ENCODE measurements at places on chromosomes 2 and 18. TPM values are rescaled to one million over a fixed set of nuclear protein-coding genes. Genes with fewer than 3 reads are reported as not detected.

The UCN gene
- 1.3 TPM for total RNA-seq

DNA sequence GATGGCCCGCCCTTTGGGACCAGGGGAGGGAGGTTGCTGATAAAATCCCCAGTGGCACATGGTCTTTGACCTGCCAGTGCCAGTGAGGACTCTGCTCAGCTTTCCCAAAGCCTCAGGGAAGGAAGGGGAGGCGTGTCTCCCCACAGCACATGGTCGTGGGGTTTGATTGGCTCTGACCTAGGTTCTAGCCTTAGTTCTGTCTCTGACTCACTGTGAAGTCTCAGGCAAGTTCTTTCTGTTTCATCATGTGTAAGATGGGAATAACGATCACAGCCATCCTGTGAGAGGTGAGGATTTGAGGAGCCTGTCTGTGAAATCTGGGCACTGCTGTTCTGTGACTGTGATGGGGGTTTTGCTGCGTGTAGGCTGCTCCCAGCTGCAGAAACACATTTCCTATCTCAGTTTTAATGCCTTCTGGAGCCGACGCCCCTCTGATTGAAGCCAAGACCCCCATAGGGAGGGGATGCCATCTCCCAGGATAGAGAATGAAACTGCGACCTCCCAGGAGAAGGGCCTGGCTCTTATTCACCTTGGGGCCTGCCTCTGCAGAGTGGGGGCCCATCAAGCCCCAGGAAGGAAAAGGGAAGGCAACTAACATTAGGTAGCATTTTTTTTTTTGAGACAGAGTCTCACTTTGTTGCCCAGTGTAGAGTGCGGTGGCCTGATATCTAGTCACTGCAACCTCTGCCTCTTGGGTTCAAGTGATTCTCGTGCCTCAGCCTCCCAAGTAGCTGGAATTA lies 84.0 kb downstream of the DDX1 start:
- no peak overlapping the region for H3K27ac ChIP-seq
- H3K27me3 ChIP-seq: peaks cover 13% of the 10 kb centered on the region
- H3K4me1 ChIP-seq: no peaks in the 10 kb centered on the region

- peak overlapping the region; percentile 89 for H3K4me3 ChIP-seq
- H3K27ac ChIP-seq: no peak overlapping the region
Observed at GRCh38 chr2:42495234-42495581, 1.4 kb upstream of the KCNG3 start.

DNA sequence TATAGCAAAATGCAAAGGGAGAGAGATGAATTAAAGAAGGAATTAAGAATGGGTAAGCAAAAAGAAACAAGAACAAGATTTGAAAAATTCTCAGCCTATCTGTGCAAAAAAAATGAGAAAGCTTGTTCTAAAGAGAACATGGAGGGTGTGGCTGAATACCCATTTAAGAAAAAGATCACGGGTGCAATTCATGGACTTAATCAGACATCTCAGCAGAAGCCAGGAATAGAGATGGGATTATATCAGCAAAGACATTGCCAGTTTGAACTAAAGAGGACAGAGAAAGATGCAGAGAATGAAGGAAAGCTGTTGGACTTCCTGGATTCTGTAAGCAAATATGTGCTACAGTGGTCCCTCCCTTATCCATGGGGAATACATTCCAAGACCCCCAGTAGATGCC lies 115.6 kb downstream of the RTTN start:
- no peak overlapping the region for H3K4me3 ChIP-seq
- H3K36me3 ChIP-seq: peaks cover 8% of the 10 kb centered on the region
- DNase-seq: no peak
- no peaks in the 10 kb centered on the region for H3K27me3 ChIP-seq
- no peaks in the 10 kb centered on the region for H3K4me1 ChIP-seq
- no peak overlapping the region for H3K27ac ChIP-seq

DNA sequence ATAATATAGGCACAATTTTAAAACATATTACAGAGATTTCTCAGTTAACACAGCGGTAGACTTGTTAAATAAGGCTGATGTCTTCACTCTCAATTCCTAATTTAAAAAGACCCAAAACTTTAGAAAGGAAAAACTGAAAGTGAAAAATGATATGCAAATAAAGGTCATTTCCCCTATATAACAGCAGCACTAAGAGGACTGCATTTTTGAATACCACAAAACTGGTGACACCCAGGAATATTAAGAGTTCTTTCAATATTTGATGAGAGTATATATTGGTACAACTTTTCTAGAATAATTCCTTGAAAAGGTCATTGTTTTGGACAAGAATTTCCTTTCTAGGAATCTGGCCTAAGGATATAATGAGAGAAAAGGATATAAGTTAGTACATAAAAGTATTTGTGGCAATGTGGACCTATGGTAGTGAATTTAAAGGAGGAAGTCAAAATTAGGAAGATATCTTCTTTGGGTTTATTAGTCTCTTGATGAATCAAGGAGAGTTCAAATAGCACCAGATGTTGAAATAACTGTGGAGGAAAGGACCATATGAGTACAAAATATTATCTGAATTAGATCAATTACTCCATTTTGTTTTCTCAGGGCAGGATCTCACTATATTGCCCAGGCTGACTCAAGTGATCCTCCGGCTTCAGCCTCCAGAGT lies 70.3 kb downstream of the TMEM237 start:
- H3K27me3 ChIP-seq: no peaks in the 10 kb centered on the region
- no peak overlapping the region for H3K27ac ChIP-seq
- peaks cover 8% of the 10 kb centered on the region for H3K4me1 ChIP-seq
- H3K4me3 ChIP-seq: no peak overlapping the region
- no peaks in the 10 kb centered on the region for H3K36me3 ChIP-seq
- no peak for DNase-seq

The C1QL2 gene
- not detected for total RNA-seq

The VSNL1 gene
- total RNA-seq: not detected

GRCh38 chr18:32469691-32470459 lies 807 bp downstream of the GAREM1 start:
- no peak for DNase-seq
- H3K36me3 ChIP-seq: no peaks in the 10 kb centered on the region
- peaks cover 78% of the 10 kb centered on the region for H3K27me3 ChIP-seq
- no peak overlapping the region for H3K27ac ChIP-seq

DNA sequence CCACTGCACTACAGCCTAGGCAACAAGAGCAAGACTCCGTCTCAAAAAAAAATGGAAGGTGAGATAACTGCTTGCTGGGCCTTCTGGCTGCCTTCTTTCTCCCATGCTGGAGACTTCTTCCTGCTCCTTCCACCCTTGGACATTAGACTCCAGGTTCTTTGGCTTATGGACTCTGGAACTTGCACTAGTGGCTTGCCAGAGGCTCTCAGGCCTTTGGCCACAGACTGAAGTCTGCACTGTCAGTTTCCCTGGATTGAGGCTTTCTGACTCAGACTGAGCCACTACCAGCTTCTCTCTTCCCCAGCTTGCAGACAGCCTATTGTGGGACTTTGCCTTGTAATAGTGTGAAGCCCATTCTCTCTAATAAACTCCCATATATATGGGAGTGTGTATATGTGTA lies 118.5 kb upstream of the SLC14A2 start:
- no peaks in the 10 kb centered on the region for H3K4me1 ChIP-seq
- H3K27me3 ChIP-seq: peaks cover 4% of the 10 kb centered on the region
- no peak overlapping the region for H3K27ac ChIP-seq
- no peak for DNase-seq

- H3K4me3 ChIP-seq: no peak overlapping the region
- H3K36me3 ChIP-seq: no peaks in the 10 kb centered on the region
- H3K27ac ChIP-seq: no peak overlapping the region
- H3K27me3 ChIP-seq: peaks cover 9% of the 10 kb centered on the region
- no peaks in the 10 kb centered on the region for H3K4me1 ChIP-seq
Observed at GRCh38 chr2:121297217-121297830, 12.3 kb upstream of the TFCP2L1 start.

The DNAH6 gene
- 0.54 TPM for total RNA-seq

- H3K27me3 ChIP-seq: peaks cover 42% of the 10 kb centered on the region
- DNase-seq: peak; percentile 12
- H3K4me1 ChIP-seq: peaks cover 4% of the 10 kb centered on the region
- H3K27ac ChIP-seq: no peak within 1 kb of the TSS
Observed at GRCh38 chr2:241558532-241559322, at the start of gene BOK. Gene BOK, plus strand, starts transcription at chr2:241558745. Its CDS starts 739 bp downstream, at chr2:241559484.

The PAX3 gene
- not detected for total RNA-seq

The AKAIN1 gene
- total RNA-seq: not detected

- H3K4me3 ChIP-seq: no peak overlapping the region
- no peaks in the 10 kb centered on the region for H3K27me3 ChIP-seq
- no peaks in the 10 kb centered on the region for H3K36me3 ChIP-seq
- DNase-seq: no peak
- H3K27ac ChIP-seq: no peak overlapping the region
Observed at GRCh38 chr2:62189196-62189595, 6.7 kb upstream of the B3GNT2 start.

DNA sequence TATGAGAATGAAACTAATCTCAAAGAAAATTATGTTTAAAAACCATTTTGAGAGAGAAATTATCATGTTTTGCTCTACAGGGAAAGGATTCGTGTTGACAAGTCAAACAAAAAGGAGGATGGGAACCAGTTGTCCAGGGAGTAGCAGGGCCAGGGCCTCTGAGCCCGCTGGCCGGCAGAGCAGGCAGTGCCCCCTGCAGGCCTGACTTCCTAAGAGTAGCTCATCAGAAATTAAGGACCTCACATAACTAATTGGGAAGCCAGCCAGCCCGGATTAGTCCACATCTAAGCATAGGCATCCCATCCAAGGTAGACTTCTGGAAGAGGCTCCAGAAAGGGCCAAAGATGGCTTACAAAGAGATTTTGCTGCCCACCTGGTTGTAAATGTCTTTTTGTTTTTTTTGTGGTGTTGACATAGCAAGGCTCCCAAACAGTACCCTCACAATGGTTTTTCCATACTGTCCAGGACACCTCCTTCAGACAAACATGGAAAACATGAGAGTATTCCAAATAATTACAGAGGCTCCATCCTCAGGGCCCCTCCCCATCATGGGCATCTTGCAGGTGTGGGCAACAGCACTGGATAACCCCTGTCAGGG lies 241.2 kb upstream of the TANK start:
- H3K4me3 ChIP-seq: no peak overlapping the region
- no peak overlapping the region for H3K27ac ChIP-seq
- no peaks in the 10 kb centered on the region for H3K36me3 ChIP-seq
- no peaks in the 10 kb centered on the region for H3K4me1 ChIP-seq
- peak; percentile 14 for DNase-seq
- no peaks in the 10 kb centered on the region for H3K27me3 ChIP-seq

DNA sequence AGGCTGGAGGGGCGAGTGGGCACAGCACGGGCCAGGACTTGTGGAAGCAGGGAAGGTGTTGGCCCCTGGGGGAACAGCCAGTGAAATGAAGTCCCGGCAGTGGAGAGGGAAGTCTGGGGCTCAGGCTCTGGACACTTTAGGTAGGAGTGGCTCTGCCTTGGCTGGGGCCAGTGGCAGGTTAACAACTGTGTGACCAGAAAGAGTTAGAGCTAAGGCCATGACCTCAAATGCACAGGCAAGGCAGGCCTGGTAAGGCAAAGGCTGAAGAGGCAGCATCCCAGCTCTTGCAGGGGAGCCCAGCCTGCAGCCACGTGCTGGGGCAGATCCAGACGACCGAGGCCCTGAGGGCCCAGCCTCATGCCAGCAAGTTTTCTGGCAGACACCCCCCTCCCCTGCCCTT lies 21.5 kb downstream of the PCARE start:
- no peak for DNase-seq
- no peaks in the 10 kb centered on the region for H3K36me3 ChIP-seq
- no peaks in the 10 kb centered on the region for H3K27me3 ChIP-seq
- no peaks in the 10 kb centered on the region for H3K4me1 ChIP-seq

DNA sequence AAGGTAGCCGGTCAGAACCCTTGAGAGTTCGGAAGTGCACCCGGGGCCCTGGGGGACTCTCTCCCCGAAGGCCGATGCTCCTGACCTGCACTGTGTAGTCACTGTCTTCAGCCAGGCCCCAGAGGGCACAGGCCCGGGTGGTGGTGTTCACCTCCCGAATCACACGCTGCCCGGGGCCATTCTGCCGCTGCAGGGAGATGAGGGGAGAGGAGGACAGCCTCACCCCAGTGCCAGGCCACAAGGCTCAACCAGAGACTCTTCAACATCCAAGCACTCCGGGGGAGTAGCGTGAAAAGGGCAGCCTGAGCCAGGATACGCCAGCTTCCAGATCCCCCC lies 1.1 kb downstream of the FNDC4 start:
- H3K36me3 ChIP-seq: no peaks in the 10 kb centered on the region
- H3K27me3 ChIP-seq: peaks cover 47% of the 10 kb centered on the region
- H3K27ac ChIP-seq: no peak overlapping the region
- no peak for DNase-seq
- peak overlapping the region; percentile 44 for H3K4me3 ChIP-seq
- peaks cover 24% of the 10 kb centered on the region for H3K4me1 ChIP-seq

DNA sequence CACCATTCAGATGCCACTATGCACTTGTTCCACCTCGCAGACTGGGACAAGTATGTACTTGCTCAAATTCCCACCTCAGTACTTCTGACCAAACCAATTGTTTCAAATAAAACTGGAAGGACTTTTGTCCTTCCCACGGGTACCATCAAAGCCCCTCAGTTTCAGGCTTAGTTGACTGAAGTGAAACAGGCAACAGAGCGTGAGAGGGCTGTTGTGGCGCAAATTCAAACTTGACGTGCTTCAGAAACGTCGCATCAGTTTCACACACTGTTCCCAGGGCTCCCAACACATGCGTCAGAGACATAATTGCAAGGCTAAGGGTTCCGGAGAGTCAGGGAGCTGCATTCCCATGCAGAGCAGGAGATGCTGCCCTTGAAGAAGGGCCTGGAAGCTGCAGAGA lies 33.7 kb downstream of the RNF152 start:
- H3K4me1 ChIP-seq: no peaks in the 10 kb centered on the region
- DNase-seq: no peak
- no peaks in the 10 kb centered on the region for H3K27me3 ChIP-seq
- H3K4me3 ChIP-seq: no peak overlapping the region
- no peak overlapping the region for H3K27ac ChIP-seq

GRCh38 chr2:64134813-64135212 lies 9.4 kb downstream of the PELI1 start:
- peak overlapping the region; percentile 32 for H3K4me3 ChIP-seq
- H3K4me1 ChIP-seq: peaks cover 82% of the 10 kb centered on the region
- no peaks in the 10 kb centered on the region for H3K27me3 ChIP-seq
- peak overlapping the region; percentile 80 for H3K27ac ChIP-seq

DNA sequence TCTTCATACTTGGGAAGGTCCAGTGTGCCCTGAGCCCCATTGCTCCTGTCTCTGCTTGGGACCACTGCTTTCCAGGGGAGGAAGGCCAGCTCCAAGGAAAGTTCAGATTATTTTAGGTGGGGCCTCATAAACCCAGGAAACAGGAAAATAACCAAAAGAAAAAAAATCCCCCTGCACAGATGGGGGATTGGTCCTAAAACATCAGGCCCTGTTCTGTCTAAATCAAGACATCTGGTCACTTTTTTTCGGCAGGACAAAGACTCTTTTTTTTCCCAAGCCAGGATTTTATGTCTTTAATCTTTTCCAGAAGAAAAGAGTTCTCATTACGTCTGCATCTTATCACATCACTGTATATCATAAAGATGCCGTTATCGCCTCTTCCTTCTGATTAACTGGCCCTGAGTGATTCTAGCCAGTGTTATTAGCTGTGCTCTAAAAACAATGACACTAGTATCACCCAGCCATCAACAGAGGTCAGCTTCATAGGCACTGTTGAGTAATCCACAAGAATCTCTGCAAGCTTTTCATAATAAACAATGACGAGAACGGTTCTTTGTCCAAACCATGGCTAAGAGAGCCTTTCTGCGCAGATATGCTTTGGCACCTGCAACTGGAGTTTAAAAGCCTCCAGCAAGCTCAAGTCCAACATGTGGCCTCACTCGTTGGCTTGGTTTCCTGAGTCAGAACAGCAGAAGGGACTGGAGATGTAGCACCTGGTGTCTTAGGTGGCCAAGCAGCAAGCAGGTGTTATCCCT lies 138.2 kb downstream of the VAPA start:
- H3K27ac ChIP-seq: no peak overlapping the region
- DNase-seq: no peak
- no peaks in the 10 kb centered on the region for H3K4me1 ChIP-seq
- H3K27me3 ChIP-seq: peaks cover 5% of the 10 kb centered on the region
- peaks cover 2% of the 10 kb centered on the region for H3K36me3 ChIP-seq
